ENCODE measurements at places on chromosomes 5 and 9.
A peak's percentile ranks its signal among the peaks of the same experiment; 100 is the strongest.

DNA sequence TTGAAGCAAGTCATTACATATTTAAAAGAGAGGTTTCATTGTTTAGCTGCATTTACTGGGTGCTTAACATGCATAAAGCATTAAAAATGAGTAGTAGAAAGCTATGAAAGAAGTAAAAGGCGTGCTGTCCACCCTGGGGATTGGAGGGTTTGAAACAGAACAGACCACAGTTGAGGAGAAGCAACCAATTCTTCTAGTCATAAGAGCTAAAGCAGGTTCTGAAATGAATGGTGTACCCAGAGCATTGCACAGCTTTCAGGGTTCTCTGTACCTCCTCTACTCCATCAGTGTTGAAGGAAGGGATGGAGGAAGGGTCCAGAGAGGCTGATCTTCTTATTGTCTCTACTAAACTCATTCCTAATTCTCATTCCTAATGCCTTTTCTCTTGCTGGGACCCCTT lies 68.9 kb downstream of the SH3RF2 start:
- no peak for DNase-seq

DNA sequence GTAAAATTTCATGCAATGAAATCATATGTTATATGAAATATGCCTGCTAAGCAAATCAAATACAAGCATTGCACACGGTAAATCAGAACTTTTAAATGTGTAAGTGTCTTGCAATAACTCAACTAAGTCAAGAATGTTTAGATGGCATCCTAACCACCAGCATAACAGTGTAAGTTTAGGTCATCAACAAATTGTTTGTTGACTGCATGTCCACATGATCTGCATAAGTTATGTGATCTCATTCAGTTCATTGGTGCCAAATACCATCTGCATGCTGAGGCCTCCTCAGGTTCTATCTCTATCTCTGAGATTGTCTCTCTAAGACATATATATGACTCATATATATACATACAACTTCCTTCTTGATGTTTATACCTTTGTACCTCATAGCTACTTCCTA lies 159.6 kb upstream of the STK32A start:
- no peak for DNase-seq

- DNase-seq: no peak
Measured at GRCh38 chr9:16505199-16505598, 365.3 kb downstream of the BNC2 start.

DNA sequence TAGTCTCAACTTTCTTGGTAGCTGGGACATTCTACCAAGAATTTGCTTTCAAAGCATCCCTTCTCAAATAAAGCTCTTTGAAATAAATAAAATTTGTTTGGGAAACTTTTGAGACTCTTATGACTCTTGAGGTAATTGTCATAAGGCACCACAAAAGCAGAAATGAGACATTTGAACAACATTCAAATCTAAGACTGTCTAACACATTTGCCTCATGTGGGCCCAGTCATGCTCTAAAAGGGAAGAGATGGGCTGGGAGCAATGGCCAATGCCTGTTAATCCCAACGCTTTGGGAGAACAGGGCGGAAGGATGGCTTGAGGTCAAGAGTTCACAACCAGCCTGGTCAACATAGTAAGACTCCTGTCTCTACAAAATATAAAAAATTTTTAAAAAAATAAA lies 26.4 kb downstream of the SLC31A2 start:
- DNase-seq: no peak

- DNase-seq: no peak
Measured at GRCh38 chr5:132489871-132490483, 596 bp downstream of the IRF1 start.

DNA sequence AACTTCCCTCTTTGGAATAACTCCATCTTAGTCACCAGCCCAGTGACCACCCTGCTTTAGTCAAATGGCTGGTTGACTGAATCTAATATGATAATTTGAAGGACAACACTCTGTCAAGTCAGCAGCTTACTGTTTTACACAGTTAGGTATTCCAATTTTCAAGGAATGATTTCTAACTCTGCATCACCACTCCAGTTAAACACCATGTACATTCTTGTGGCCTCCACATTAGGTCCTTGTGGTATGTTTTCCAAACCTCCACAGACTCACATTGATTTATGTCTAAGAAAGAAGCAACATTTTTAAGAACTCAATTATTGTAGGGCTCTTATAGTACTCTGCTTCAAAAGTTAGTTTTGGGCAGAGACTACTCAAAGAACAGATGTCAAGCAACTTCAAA lies 110.7 kb downstream of the TLE1 start:
- no peak for DNase-seq

DNA sequence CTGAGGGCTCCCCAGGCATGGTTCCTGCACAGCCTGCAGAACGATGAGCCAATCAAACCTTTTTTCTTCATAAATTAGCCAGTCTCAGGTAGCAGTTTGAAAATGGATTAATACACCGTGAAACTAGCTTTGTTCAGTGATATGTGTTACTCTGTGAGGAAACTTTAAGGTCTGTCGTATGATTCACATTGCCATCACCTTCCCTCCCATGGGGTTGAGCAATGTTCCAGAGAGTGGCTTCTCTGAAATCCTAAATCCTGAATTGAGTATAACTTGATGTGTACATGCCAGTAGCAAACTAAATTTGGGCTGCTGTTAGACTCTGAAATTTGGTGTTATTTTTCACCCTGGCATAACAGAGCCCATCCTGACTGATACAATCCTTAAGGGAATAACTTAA lies 866.4 kb upstream of the C9orf72 start:
- DNase-seq: peak; percentile 42

GRCh38 chr9:5455181-5455580 lies 4.8 kb downstream of the CD274 start:
- DNase-seq: peak; percentile 87

- no peak for DNase-seq
Measured at GRCh38 chr9:37920471-37921167, 16.7 kb upstream of the SLC25A51 start.

DNA sequence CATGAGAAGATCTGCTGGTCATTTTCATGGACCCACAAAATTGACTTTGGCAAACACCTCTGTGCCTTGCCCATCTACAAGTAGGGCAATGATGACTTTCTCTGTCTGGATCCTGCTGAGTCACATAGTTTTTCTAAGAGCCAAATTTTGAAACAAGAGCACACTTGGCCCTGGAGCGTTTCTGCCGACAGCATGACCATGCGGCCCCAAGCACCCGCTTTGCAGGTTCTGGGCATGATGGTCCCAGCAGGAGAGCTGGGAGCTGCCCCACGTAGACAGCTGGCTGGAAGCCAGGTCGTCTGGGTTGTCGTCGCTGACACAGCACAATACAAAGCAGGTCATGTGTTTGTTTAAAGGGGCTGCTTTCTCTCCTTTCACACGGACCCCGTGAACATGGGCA lies 159.8 kb downstream of the SYK start:
- no peak for DNase-seq

GRCh38 chr9:34686732-34687131 lies 4.3 kb downstream of the CCL19 start:
- no peak for DNase-seq

DNA sequence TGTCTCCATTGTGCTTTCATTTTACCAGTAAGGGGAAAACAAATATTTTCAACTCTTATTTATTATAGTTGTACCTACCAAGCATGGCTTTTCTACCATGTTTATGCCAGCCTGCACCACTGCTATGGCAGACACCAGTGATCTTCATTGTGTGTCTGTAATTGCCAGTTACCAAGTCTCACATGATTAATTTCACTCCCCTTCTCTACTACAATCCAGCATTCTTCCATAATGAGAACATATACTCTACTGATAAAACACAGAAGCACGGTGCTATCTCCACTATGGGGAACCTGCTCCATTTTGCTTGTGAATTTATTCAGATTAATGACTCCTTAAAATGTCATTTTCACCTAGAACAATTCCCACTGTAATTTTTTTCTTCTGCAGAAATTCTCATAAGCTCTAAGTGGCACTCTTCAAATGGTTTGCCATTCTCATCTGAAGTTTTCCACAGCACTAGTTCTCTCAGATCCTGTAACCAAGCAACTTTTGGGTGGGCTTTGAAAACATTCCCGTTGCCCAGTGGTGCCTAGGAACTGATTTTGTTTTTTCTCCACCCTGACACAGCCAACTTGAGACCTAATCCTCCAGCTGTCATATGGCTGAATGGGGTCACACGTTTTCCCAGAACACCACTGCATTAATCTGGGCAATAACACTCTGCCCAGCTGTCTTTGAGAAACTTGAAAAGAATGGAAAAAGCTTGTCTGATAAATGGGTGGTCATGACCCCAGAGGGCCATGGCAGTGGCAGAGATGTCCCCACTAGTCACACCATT lies 222.7 kb upstream of the RASEF start:
- DNase-seq: no peak

GRCh38 chr9:91515074-91515687 lies 91.5 kb upstream of the NFIL3 start:
- peak; percentile 66 for DNase-seq

DNA sequence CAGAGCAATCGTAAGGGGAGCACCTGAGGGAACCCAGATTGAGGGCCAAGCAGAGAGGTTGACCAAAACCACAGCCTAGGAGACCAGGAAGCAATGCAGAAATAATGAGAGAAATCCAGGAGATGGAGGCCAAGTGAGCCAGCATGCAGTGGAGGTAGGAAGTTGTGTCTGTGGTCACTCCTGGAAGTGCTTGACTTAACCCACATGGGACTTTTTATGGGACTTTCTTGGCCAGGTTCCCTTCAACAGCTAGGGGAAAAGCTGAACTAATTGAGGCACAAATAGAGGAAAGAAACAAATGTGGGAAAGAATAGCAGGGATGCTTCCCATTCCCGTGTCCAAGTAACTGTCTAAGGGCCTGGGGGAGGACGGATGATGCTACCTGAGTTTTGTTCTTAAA lies 293.2 kb upstream of the CLINT1 start:
- DNase-seq: no peak

DNA sequence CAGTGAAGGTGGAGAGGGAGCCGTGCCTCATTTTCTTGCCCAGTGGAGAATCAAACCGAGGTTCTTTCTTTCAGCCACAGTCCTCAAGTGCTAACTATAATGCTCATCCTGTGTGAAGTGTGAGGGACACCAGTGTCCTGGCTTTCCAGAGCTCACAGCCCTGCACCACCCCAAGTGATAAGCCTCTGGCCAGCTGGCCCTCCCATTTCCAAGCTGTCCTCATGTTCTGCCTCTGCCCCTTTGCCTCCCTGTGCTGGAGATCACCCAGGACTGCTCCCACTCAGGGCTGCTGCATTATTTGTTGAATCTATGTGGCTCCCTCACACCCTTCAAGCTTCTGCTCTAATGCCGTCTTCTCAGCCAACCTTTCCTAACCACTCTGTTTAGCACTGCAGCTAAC lies 224.5 kb upstream of the TUT7 start:
- no peak for DNase-seq

DNA sequence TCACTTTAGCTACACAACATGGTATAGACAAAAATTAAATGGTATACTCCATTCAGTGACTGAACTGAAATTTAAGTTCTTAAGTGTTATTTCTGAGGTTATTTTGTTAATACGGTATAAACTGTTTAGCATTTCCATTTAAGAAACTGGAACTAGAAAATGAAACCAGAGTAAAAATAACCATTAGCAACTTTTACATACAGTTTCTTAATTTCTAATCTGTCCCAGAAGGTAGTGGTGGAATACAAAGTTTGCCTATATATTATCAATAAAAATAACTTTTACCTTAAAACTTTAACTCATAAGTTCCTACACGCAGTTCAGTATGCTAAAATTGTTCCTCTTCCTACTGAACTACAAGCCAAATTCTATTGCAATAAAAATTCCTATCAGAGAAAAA lies 10.3 kb downstream of the GOLPH3 start:
- no peak for DNase-seq

- DNase-seq: no peak
Measured at GRCh38 chr5:154491941-154492340, 13.9 kb upstream of the HAND1 start.

GRCh38 chr9:128555180-128555721 lies 2.9 kb downstream of the SPTAN1 start:
- DNase-seq: peak; percentile 62

DNA sequence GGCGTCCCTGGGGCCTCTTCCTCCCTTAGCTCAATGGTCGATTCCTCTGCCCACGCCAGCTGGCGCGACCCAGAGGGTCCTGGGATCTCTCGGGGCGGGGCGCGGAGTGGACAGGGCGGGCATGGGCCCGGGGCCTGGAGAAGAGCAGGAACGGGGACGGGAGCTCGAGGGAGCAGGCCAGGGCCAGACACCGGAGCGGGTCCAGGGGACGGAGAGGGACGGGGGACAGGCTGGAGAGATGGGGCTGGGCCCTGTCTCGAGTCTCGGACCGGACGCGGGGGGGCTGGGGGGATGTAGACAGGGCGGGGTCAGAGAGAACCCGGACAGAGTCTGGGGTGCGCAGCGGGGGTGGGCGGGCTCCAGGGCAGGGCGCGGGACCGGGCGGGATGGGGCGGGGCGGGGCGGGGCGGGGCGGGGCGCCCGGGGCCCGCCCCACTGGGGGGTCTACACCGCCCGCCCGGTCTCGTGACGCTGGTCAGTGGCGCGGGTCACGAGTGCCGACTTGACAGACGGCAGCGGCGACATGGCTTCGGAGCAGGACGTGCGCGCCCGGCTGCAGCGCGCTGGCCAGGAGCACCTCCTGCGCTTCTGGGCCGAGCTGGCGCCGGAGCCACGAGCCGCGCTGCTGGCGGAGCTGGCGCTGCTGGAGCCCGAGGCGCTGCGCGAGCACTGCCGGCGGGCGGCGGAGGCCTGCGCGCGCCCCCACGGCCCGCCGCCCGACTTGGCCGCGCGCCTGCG lies at the start of gene UAP1L1:
TSS of gene UAP1L1 (plus strand) at position 508 of the 738 bp plus-strand sequence. CDS start at position 524, 16 bp downstream.
- DNase-seq: no peak

DNA sequence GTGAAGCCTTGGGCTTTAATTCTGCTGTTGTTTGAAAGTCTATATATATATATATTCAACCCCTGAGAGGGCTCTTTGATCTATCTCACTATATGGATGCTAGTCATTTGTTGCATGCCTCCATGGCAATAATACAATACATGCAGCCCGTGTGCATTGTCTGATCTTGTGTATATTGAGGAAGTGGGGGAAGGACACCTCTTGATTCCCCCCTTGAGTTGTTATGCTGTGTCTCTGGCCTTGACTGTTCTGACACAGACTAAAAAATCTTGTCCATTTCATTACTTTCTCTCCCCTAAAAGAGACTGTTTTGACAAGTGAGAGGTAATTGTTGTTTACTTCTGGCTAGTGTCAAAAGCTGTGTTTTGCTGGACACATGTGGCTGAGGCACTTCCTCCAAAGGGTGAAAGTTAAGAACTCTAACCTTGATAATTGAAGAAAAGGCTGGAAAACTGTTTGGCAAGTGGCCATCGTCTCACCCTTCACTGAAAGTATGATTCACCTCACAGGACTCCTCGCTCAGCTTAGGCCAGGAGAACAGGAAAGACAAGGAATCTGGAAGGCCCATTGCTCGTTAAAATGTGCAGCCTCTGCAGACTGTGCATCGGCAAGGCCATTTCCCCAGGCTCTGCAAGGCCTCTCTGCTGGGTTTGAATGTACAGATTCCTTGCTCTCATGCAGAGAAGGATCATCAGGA lies 304.0 kb downstream of the PRELID2 start:
- DNase-seq: peak; percentile 87
